ENCODE measurements at places on chromosomes 7 and 10.

DNA sequence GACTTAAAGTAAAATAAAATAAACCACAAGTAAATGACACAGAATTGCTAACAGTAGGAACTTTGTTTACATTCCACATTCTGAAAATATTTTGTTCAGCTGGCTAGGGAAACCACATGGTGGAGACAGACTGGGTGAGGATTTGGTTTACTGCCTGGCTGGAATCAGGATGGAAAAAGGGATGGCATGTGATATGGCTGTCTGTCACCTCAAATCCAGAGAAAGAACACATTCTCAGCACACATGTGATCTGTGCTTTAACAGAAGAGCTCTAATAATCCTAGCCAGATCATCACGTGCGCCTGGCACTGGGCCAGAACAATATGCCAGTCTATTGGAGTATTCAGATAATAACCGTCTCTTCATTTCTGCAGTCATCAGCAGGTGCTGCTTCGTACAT lies 90.9 kb upstream of the PIP4K2A start:
- no peak for DNase-seq

- no peak for DNase-seq
Observed at GRCh38 chr7:134535272-134535918, 8.0 kb downstream of the AKR1B10 start.

DNA sequence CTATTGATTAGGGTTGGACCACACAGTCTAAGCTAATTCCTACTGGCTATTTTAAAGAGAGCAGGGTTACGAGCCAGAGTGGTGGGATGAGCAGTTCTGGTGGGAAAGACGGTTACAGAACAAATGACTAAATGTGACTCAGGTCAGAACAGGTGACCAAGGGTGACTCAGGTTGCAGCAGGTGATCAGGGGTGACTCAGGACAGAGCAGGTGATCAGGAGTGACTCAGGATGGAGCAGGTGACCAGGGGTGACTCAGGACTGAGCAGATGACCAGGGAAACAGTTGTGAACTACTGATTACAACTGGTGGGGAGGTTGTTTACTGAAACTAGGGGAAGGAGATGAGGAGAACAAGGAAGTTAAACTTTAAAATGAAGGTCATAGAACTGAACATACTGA lies 366.3 kb downstream of the ABCA13 start:
- peak; percentile 81 for DNase-seq

DNA sequence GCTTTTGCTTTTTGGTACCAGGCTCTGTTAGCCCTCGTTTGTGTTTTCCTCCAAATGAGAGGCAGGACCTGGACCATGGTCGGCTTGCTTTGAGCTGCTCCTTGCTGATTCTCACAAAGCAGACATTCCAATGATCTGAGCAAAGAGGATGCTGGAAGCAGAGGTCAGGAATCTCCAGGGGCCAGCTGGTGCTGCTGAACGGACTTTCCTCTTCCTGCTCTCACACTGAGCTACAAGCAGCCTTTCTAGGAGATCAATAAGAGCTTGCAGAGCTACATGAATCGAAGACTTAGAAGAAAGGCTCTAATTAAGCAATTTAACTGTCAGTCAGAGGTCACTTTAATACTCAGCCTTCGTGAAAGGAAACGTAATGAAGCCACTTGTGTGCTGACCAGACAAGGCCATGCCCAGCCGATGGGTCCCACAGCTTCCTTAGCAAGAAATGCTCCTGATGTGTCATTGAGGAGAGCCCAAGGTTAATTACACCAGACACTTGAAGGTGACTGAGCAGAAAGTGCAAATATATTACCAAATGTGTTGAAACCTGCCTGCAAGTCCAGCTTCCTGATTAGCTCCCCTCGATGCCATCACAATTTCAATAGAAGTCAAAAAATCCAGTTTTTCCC lies 151.3 kb upstream of the RSU1 start:
- peak; percentile 93 for DNase-seq

DNA sequence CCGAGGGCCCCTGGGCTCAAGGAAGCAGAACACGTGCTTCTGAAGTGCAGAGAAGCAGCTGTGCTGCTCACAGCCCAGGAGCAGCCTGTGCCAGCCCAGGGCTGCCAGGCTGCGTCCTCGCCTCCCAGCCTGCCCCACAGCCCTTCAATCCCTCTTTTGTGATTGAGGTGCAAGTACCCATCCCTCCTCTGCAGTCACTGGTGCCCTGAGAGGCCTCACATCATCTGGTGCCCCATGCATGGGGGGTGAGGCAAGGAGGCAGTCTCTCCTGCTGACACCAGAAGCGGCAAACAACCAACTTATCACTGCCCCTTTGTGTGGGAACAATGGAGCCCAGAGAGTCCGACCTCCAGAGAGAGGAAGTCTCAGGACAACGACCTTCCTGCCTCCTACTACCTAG lies 49.8 kb upstream of the FGFR2 start:
- DNase-seq: no peak

Measured in HT1080 (cell line).